ENCODE measurements at places on chromosomes 1 and 21.

GRCh38 chr1:87169263-87169910 is 159.3 kb upstream of the LMO4 start:
- no peak overlapping the region for H3K27ac ChIP-seq
- H3K27me3 ChIP-seq, result peaks cover 6% of the 10 kb centered on the region
- H3K36me3 ChIP-seq, result no peaks in the 10 kb centered on the region
- H3K4me1 ChIP-seq, result no peaks in the 10 kb centered on the region
- H3K4me3 ChIP-seq, result no peak overlapping the region

DNA sequence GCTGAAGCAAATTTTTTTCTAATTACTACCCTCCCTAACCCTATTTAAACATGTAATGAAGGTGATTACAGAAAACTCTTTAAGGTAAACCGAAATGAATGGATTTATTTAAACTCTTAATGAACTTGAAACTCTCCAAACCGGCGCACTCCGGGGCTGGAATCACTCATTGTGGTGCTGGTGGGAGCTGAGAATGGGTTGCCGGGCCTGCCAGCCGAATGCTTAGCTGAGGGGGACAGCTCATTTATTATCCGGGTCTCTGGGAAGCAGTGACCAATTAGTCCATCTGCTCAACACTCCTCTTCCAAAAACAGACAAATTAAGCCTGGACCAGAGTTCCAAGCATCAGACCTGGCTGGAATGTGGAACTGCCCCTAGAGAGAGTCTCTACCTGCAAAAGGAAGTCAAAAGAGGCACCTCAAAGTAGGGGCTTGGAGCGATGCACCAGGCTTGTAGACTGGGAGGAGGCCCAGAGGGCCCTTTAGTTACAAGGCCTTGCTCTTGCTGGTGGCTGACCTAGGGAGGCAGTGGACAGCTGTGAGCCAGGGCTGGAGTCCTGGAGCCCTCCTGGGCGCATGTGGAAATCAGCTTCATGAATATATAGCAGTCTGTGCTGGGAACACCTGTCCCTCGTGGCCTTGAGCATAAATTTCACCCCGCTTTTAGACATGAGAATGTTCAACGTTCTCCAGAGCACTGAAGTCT is 320.7 kb downstream of the AJAP1 start:
- H3K27me3 ChIP-seq, result no peaks in the 10 kb centered on the region
- H3K4me3 ChIP-seq, result no peak overlapping the region
- H3K27ac ChIP-seq, result no peak overlapping the region

- no peak overlapping the region for H3K27ac ChIP-seq
- H3K27me3 ChIP-seq, result no peaks in the 10 kb centered on the region
- H3K4me1 ChIP-seq, result no peaks in the 10 kb centered on the region
- peaks cover 3% of the 10 kb centered on the region for H3K36me3 ChIP-seq
- H3K4me3 ChIP-seq, result no peak overlapping the region
Observed at GRCh38 chr1:5907386-5907785, 84.8 kb downstream of the NPHP4 start.

DNA sequence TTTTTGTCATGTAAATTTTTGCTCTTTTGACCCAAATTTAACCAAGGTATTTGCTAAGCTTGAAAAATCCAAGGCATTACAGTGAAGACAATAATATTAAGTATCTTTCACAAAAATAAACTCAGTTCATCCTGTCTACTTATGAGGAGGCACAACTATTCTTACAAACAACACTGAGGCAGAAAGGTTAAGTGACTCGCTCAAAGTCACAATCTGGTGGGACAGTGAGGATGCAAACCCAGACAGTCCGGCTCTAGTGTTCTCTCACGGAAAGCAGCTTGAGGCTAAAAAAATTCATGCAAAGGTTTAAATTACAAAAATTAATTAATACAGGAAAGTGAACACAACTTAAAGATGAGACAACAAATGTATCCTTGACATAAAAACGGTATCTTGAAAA is 125.3 kb downstream of the SIPA1L2 start:
- DNase-seq, result no peak
- no peaks in the 10 kb centered on the region for H3K4me1 ChIP-seq
- no peak overlapping the region for H3K4me3 ChIP-seq
- no peak overlapping the region for H3K27ac ChIP-seq
- no peaks in the 10 kb centered on the region for H3K36me3 ChIP-seq

GRCh38 chr1:227465256-227465655 is 98.1 kb upstream of the ZNF678 start:
- no peak overlapping the region for H3K27ac ChIP-seq
- H3K4me3 ChIP-seq, result no peak overlapping the region
- no peaks in the 10 kb centered on the region for H3K36me3 ChIP-seq
- no peaks in the 10 kb centered on the region for H3K27me3 ChIP-seq
- DNase-seq, result no peak

DNA sequence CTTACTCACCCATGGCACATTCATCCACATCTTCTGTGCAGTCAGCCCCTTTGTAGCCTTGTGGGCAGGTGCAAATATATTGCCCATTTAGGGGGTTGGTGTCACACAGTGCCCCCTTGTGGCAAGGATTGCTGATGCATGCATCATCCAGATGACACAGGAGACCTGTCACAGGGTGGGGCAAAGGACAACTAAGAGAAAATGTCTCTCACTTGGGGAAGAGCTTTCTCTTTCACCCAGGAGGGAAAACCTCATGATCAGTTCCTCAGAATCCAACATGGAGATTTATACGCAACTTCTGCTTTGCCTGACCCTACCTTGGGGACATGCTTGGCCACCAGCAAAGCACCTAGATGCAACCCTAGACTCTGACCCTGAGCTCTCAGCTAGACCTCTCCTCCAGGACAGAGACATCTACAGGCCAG is 71.8 kb upstream of the ADAM30 start:
- DNase-seq, result peak; percentile 87
- H3K36me3 ChIP-seq, result peaks cover 51% of the 10 kb centered on the region
- peak overlapping the region; percentile 84 for H3K27ac ChIP-seq
- no peaks in the 10 kb centered on the region for H3K27me3 ChIP-seq

DNA sequence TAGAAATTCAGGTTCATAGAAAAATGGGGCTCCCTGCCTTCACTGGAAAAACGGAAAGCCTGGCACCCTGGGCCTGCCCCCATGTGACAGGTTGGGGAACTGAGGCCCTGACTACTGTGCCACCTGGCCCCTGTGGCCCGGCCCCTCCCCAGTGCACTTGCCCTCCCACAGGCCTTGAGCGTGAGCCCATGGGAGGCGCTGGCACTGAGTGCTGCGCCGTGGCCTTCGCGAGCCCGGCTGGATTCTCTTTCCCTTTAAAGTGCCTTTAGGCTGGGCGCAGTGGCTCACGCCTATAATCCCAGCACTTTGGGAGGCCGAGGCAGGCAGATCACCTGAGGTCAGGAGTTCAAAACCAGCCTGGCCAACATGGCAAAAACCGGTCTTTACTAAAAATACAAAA is 45.7 kb downstream of the SLC37A1 start:
- H3K27me3 ChIP-seq, result no peaks in the 10 kb centered on the region
- no peak overlapping the region for H3K4me3 ChIP-seq
- peaks cover 22% of the 10 kb centered on the region for H3K36me3 ChIP-seq
- no peaks in the 10 kb centered on the region for H3K4me1 ChIP-seq
- no peak for DNase-seq
- H3K27ac ChIP-seq, result no peak overlapping the region

- H3K4me3 ChIP-seq, result no peak within 1 kb of the TSS
- H3K27me3 ChIP-seq, result peaks cover 13% of the 10 kb centered on the region
- H3K36me3 ChIP-seq, result no peaks in the 10 kb centered on the region
- no peak for DNase-seq
- H3K4me1 ChIP-seq, result no peaks in the 10 kb centered on the region
Observed at GRCh38 chr1:216723274-216723780, at the start of gene ESRRG. TSS of gene ESRRG (minus strand) at chr1:216723429. CDS start at chr1:216723299, 130 bp downstream.

DNA sequence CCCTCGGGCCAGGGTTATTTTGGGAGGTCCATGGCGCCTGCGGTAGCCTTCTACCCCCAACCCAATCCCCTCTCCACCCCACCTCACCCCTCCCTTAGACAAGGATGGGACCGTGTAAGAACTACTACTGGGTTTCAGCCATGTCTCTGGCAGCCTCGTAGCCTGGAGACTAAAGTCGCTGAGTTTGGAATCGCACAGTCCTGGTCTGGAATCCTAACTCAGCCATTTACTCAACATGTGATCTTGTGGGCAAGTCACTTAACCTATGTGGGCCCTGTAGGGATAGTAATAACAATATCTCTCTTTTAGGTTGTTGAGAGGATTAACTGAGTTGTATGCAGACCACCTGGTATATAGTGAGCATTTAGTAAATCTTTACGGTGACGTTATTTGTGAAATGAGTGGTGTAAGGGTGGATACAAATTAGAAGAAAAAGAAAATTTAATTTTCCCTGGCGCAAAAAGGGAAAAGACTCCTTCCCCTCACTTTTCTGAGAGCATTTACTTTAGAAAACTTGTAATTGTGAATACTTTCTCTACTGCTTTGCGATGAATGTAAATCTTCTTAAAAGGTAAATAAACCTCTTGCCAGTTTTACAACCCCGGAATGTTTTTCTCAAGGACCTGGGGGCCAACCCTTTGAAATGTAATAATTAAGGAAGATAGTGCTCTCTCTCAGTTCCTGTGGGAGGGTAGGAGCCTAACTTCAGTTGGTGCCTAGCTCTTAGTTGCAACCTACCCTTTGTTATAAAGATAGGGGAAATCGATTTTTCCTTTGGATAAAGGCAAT is 615 bp upstream of the MRPS15 start:
- peaks cover 33% of the 10 kb centered on the region for H3K36me3 ChIP-seq
- peaks cover 53% of the 10 kb centered on the region for H3K4me1 ChIP-seq
- H3K4me3 ChIP-seq, result peak overlapping the region; percentile 100
- H3K27me3 ChIP-seq, result no peaks in the 10 kb centered on the region
- peak overlapping the region; percentile 99 for H3K27ac ChIP-seq

- H3K27me3 ChIP-seq, result no peaks in the 10 kb centered on the region
- DNase-seq, result no peak
- H3K36me3 ChIP-seq, result peaks cover 7% of the 10 kb centered on the region
- H3K4me1 ChIP-seq, result peaks cover 35% of the 10 kb centered on the region
- no peak overlapping the region for H3K27ac ChIP-seq
- H3K4me3 ChIP-seq, result no peak overlapping the region
Observed at GRCh38 chr1:151616505-151616849, 4.6 kb downstream of the SNX27 start.
